ENCODE measurements at places on chromosomes 12 and 14. TPM values are rescaled to one million over a fixed set of nuclear protein-coding genes. Genes with fewer than 3 reads are reported as not detected.

The DMAC2L gene
- 25.3 TPM for polyA plus RNA-seq

The PZP gene
- not detected for polyA plus RNA-seq

The LPAR5 gene
- 63.6 TPM for polyA plus RNA-seq

The RDH16 gene
- polyA plus RNA-seq, result 0.09 TPM

The KCNK10 gene
- polyA plus RNA-seq, result not detected

The LRRC9 gene
- not detected for polyA plus RNA-seq

The LUM gene
- polyA plus RNA-seq, result not detected

The PTHLH gene
- polyA plus RNA-seq, result not detected

The PAH gene
- not detected for polyA plus RNA-seq
